ENCODE measurements at places on chromosomes 2 and 18.

DNA sequence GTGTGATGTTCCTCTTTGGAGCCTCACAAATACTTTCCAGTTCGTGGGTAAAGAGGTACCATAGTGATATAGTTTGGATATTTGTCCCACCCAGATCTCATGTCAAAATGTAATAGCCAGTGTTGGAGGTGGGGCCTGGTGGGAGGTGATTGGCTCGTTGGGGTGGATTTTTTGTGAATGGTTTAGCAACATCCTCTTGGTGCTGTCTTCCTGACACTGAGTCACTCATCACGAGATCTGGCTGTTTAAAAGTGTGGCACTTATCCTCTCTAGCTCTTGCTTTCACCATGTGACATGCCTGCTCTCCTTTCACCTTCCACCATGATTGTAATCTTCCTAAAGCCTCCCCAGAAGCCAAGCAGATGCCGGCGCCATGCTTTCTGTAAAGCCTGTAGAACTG, 3.0 kb upstream of the CCDC93 start:
- no peak for DNase-seq

- DNase-seq: peak; percentile 6
These were observed 20.8 kb upstream of the TMX3 start for GRCh38 chr18:68735483-68736343.

GRCh38 chr2:191907091-191907490, 60.2 kb upstream of the CAVIN2 start:
- DNase-seq: no peak

DNA sequence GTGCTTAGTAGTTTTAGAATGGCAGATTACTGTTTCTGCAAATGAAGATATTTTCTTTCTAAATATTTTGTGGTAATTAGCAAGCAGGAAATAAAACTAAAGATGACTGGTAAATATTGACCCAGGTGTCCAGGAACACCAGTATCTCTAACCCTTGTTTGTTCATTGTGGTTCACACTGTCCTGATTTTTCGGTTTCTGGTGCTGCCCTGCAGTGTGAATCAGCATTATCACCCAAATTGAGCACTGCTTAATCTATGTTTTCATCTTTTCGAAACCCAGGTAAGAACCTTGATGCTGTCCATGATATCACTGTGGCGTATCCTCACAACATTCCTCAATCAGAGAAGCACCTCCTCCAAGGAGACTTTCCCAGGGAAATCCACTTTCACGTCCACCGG, 167.4 kb downstream of the CAPN13 start:
- DNase-seq: peak; percentile 3

- DNase-seq: no peak
These were observed 44.1 kb upstream of the LHCGR start for GRCh38 chr2:48799601-48800000.
